Activated T-helper 1 cell treated with Interleukin-2 at 50 U/mL for 16 hours (primary cell): ENCODE measurements at places on chromosomes 13 and 19.

GRCh38 chr19:44818466-44819031, 9.6 kb downstream of the BCAM start:
- DNase-seq = no peak

DNA sequence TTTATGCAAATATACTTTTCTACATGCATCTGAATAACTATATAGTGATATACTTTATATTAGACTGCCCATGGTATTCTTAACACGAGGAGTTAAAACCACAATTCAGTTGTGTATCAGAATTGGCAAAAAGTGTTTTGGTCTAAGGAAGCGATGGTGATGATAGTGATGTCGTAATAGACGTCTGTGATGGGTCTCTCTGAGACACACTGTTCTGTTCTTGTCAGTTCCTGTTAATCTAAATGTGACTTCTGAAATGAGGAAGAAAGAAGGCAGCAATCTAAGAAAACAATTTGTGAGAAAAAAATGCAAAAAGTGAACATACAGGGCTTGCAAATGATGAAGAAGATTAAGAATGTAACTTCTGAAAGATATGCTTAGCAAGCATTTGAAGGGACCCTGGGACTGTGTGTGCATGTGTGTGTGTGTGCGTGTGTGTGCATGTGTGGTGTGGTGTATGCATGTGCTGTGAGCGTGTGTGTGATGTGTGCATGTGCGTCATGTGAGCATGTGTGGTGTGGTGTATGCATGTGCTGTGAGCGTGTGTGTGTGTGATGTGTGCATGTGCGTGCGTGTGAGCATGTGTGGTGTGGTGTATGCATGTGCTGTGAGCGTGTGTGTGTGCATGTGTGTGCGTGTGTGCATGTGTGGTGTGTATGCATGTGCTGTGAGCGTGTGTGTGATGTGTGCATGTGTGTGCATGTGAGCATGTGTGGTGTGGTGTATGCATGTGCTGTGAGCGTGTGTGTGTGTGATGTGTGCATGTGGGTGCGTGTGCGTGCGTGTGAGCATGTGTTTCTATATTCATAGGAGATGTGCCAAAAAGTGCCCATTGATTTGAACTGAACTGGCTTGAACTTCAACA, 131.8 kb downstream of the IRS2 start:
- DNase-seq = no peak

GRCh38 chr19:48319647-48320541, 5.5 kb upstream of the EMP3 start:
- DNase-seq = peak; percentile 60

DNA sequence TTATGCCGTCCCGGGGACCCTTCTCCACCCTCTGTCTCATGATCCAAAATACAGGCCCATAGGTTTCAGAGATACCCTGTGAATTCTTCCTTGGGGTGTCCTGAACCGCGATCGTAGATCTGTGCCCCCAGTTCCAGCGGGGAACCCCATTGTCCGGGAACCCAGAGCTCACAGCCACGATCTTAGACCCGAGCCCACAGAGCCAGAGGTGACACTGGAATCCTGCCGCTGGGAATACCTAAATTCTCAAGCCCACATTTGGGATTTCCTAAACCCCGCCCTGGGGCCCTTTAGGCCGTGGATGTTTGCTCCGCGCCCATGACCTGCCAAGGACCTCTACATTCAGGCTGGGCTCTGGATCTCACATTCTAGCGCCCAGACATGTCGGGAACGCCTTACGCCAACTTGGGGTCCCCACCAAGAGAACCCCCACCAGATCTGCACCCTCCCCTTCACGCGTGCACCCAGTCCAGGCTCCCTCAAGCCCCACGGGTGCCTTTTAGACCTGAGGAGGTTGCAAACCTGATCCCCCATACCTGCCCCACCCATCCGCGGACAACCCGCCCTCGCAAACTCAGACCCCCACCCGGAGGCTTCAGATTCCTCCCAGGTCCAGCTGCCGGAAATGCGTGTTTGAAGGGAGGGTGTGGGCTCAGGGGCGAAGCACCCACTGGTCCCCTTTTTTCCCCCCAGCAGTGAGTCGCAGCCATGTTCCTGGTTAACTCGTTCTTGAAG, 605 bp downstream of the CAPNS1 start:
- DNase-seq = no peak

GRCh38 chr19:33300009-33300893, 2.1 kb downstream of the CEBPA start:
- no peak for DNase-seq

- no peak for DNase-seq
Observed at GRCh38 chr19:35106291-35106583, 9.4 kb upstream of the FXYD3 start.

DNA sequence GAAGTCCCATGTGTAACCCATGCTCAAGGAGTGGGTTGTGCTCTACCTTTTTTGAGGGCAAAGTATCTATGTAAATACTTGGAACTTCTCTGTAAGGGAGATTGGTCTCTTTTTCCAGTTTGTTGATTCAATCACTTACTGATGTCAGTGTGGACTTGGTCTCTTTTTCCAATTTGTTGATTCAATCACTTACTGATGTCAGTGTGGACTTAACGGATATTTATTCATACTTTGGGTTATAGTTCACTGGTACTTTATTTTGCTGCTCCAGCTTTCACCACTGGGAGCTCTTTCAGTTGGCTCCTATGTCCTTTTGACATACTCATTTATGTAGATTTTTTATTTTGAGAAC, 36.4 kb downstream of the COG3 start:
- no peak for DNase-seq

DNA sequence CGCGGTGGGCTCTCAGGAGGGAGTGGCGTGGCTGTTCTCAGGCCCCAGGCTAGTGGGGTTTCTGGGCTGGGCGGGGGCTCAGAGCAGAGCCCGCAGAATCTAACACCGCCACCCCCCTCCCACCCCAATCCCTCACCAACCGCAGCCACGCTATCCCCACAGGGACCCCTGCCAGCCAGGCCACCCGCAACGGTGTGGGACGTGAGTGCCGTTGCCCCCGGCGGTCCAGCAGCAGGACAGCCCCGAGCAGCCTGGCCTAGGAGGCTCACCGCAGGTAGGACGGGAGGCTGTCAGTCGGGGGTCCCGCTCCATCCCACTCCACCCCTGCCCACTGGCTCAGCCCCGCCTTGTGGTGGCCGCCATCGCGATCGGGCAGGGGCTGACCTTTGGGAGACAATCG, at the start of gene NTN5:
TSS of gene NTN5 (minus strand) at position 24 of the 400 bp plus-strand sequence. CDS start 2,031 bp downstream, outside the sequence.
- DNase-seq = no peak

GRCh38 chr13:78881751-78882150, 222.8 kb upstream of the OBI1 start:
- DNase-seq = no peak

DNA sequence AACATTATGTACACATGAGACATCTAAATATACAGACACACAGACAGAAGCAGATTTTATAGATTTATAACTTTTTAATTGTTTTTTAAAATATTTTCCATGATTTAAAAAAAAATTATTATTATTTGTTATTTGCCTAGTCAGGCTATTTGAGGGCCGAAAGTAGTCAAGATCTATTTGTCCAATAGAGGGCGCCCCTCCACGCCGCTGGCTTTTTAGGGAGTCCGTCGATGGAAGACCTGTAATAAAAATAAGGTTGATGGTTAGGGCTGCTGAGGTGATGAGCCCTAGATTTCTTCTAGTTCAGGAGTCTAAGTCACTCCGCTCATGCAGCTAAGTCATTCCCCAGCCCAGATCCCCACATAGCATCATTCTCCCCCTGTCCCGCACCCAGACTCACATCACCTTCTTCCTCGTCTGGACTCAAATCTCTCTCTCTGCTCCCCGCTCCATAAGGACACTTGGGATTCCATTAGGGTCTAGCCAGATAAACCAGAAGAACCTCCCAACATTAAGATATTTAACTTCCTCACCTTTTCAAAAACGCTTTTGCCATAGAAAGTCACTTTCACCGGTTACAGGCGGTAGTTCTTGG, 33.9 kb upstream of the CEACAM21 start:
- DNase-seq = peak; percentile 67

DNA sequence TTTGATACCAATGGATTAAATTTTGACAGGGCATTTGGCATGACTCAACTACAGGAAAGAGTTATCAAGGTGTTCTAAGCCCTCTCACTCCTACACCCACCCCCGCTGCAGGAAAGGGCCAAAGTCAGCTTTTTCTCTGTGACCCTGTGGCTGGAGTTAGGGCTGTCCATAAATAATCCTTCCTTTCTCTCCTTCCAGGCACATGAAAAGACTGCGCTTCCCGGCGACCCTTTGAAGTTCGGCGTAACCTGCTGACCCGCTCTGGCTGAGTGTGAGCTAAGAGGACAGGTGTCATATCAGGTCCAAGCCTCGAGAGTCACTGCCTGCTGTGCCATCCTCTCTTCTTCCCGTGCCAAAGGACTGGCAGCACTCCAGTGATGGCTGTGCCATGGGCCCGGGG, 25.6 kb downstream of the ZNF114 start:
- no peak for DNase-seq

- DNase-seq = no peak
Observed at GRCh38 chr19:45824531-45825262, 9.6 kb upstream of the RSPH6A start.

- DNase-seq = no peak
Observed at GRCh38 chr19:30219702-30220101, 152.5 kb upstream of the ZNF536 start.

DNA sequence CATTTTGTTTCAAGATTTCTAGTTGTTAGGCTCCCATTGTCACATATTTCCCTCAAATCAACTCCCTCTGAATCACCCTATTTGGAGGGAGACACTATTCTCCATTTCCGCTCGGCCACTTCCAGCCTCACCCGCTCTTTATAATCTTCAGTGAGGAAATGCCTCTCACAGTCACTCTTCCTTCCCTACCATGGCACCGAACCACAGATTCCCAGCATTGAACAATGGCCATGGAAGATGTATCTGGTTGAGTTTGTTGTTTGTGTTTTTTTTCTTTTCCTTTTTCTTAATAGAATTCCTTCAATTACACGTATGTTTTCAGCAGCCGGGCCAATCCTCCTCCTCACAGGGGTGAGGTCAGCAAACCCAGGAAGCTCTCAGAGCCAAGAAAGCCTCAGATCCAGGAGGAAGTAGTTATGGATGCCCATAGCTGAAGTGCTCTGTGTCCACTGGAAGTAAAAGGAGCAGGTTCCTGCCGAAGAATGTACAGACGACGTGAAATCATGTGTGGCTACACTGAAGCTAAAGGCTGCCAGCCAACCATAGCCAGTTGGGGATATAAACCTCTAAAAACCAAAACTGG, 472.1 kb downstream of the FOXO1 start:
- DNase-seq = no peak

GRCh38 chr19:29643361-29643935, 21.8 kb upstream of the PLEKHF1 start:
- no peak for DNase-seq

DNA sequence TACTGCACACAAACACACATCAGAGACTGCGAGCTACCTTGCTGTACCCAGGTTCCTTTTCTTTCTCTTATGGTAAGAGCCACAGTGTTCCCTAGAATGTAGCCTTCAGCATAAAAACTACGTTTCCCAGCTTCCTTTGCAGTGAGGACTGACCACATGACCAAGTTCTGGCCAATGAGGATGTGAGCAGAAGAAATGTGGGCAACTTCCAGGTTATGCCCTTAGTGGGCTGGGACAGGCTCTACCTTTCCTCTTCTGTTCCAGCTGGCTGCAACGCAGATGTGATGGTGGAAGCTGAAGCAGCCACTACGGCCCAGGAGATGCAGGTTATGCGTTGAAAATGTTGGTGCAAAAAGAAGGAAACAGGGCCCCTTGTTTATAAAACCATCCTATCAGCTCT, 27.5 kb downstream of the VRK3 start:
- no peak for DNase-seq

DNA sequence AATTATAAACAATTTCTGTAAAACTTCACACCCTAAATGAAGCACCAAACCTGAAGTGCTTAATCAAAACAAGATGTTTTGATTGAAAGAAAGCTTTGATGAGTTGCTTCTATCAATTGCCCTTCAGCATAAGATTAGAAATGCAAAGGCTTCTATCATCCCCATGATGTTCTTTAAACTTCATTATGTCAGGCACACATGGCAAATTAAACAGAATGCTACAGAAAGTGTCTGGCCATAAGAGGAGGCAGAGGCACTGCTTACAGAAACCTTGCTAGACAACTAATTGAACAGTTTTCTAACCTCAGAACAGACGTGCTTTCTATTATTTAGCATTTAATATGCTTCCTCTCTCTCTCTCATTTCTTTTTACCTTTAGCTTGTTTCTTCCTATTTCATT, 228.1 kb downstream of the DCLK1 start:
- no peak for DNase-seq

- DNase-seq = no peak
Observed at GRCh38 chr13:33139184-33139583, 123.0 kb downstream of the KL start.

DNA sequence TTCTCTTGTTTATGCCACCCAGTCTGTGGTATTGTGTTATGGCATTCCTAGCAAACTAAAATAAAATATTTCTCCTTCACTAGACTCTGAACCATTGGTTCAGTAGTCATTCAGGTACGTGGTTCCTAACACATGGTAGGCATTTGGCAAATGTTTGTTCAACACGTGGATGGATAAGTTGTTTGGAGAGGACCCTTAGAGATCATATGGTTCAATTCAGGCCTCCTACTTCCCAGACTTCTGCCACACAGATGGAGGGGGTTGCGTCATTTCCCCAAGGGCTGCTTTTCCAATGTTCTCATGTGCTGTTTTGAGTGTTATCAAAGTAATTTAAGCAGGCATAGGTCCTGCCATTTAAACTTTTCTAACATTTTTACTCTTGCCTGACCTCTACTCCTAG, 6.7 kb downstream of the CXCL17 start:
- DNase-seq = no peak

- no peak for DNase-seq
Observed at GRCh38 chr19:4510435-4511255, 7.6 kb downstream of the PLIN4 start.

DNA sequence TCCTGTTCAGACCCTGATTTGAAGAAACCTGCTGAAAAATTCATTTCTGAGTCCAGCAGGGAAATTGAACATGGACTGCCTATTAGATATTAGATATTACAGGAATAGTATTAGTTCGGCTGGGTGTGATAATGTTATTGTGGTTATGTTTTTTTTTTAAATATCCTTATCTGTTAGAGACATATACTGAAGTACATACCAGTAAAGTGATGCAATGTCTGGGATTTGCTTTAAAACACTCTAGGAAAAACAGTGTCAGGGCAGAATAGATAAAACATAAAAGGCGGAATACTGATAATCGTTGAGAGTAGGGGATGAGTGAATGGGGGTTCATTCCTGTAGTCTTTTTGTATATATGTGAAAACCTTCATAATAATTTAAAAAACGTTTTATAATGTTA, 28.7 kb upstream of the AMER2 start:
- DNase-seq = no peak

DNA sequence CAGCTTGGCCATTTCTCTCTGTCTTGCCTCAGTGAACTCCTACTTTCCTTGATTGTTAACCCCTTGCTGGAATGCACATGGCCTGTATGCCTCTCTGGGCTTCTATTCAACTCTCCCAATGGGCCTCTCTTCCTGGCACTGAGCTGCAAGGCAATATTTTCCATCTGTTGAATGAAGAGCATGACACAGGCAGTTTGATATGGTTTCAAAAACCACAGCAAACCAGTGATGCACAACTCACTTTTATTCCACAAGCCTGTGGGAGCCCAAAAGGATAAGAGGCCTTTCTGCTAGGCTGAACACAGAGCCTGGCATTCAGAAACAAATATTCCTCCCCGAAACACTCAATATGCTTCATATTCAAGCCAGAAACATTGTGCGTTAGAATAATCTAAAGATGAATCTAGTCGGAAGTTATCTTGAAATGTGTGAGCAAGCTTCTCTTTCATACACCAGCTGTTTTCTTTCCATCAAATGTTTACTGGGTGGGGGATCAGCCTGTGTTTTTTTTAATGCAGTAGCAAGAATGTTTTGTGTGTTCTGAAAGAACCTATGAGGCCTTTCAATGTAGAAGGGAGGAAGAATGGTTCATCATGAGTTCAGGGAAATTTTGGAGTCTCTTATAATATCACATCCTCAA, 443.1 kb upstream of the SPRY2 start:
- no peak for DNase-seq
